ENCODE measurements at places on chromosomes 2 and 18.

DNA sequence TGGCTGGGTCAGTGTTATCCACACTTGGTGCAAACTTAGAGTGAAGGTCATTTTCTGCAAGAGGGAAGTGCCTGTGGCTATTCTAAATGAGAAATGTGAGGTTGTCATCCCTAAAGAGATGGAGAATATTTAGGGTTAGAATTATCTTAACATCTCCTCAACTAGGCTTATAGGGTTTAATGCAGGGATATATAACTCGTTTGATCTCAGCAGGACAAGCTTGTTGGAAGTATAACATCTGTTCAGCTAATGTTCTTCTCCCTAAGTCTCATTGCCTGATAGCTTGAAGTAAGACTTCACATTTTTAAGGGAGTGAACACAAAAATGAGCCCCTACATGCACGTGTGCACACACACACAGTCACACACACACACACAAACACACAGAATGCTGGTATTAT, 75.9 kb upstream of the NRXN1 start:
- no peak for DNase-seq

DNA sequence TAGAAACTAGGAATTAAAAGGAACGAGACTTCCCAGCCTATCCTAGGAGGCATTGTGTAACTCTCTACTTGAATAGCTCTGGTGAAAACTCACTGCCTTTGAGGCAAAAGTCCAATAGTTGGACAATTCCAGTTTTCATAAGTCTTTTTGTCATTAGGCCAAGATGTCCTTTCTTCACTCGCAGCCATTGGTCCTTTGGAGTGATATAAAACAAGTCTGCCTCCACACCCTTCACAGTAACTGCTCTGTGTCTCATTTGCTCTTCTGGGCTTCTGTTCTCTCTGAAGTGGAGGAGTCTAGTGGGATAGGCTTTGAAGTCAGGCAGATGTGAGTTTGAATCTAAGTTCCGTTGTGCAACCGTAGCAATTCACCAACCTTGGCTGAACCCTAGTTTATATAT, 28.2 kb downstream of the ANTXR1 start:
- no peak for DNase-seq

DNA sequence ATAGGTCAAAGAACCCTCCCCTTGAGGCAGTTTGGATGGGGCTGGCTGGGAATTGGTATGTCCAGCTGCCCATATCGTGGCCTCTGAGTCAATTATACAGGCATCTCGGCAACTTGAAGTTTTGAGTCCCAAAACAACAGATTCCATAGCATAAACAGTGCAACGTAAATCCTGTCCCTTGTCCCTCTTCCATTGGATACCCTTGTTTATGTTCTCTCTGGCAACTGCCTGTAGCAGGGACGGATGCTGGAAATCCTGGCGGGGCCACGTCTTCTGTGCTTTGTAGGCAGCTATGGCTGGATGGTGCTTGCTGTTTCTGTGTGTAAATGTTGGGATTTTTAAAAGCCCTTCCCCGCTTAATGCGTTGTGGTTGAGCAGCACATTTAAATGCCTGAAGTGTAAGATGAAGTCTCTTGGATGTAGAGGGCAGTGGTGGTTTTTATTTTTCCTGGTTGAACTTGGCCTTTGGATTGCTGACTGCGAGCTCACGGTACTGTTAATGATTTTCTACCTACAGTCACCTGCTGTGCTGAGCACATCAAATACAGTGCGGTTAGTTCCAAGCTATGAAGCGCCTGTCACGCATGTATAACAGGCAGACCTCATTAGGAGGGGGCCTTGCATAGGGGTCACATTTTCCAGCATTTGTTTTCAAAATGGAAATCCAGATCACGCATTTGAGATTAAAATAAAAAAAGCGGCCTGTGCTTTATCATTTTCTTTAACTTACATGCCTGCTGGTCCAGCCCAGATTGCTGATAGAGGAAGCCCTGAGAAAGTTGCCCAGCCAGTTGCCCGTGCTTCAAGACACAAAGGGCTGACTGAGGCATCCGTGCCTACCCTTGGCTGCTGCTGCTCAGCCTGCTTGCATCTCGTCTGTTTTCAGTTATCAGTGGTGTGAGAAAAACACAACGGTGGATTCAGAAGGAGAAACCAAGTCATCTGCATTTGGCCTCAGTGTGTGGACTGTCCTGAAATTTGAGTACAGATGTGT, 84.7 kb downstream of the NEDD4L start:
- no peak for DNase-seq

- no peak for DNase-seq
Measured at GRCh38 chr2:235950473-235950809, 217.7 kb downstream of the GBX2 start.

GRCh38 chr2:383888-384287, 96.0 kb upstream of the ALKAL2 start:
- no peak for DNase-seq

DNA sequence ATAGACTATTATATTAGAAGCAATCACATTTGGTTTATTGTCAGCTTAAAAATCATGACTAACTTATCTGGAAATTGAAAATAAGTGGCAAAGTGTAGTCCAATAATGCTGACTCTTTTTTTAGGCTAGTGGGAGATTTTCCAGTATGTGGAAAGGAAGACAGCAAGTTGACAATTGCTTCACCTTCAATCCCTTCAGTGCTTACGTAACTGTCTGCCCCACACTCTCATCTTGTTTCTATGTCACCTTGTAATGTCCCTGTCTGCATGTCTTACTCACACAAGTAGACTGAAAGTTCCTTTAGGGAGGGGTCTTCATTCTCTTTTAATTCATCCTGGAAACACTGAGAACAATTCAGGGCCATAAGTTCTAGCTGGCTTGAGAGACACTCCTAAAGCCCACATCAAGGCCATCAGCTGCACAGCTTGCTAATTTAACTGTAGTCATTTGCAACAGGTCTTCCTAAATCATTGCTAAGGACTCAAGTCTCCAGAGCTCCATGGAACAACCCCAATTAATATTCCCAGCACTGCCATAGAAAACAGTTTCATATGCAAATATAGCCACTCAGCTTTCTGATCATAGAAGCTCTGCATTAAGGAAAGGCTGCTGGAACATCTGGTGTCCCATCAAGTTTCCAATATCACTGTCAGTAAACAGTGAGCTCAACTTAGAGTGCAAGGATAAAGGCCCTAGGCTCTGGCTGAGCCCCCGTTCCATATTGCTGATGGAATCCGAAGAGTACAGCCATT, 230.5 kb downstream of the ETAA1 start:
- DNase-seq = no peak

- DNase-seq = no peak
Measured at GRCh38 chr2:33111002-33111446, 164.3 kb downstream of the LTBP1 start.

DNA sequence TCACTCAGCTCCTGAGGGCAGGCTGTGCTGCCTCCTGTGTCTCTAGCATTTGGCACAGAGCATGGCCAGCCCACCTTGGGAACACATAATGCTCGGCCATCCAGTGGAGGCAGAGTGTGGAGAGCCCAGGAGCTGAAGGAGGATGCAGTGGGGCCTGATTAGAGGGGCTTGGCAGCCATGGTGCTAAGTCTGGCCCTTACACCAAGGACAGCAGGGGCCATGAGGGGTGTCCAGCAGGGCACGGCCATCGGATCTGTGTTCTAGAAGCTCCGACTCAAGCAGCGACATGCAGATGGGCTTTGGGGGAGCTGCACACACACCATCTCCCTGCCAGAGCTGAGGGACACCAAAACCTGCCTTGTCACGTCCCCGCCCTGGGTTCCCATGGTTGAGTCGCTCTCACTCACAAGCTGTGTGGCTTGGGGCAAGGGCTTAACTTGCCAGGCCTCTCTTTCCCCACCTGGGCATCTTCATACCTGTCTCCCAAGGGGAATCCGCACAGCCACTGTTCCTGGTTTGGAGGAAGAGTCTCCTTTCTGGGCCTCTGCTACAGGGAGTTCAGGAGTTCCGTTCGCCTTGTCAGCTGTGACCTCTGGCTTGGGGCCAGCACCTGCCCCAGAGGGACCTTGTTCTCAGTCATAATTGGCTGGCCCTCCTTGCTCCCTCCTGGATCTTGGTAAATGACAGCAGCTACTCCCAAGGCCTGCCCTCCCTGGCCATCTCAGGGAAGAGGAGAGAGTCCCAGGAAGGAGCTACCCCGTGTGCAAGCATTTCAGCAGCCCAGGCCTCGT, 1.3 kb upstream of the TOGARAM2 start:
- no peak for DNase-seq

GRCh38 chr18:45161850-45162249, 453.4 kb upstream of the SLC14A2 start:
- DNase-seq = no peak

- DNase-seq = no peak
Measured at GRCh38 chr2:62657783-62658182, 47.7 kb upstream of the EHBP1 start.

GRCh38 chr18:59623456-59624368, 73.5 kb downstream of the CCBE1 start:
- DNase-seq = no peak

DNA sequence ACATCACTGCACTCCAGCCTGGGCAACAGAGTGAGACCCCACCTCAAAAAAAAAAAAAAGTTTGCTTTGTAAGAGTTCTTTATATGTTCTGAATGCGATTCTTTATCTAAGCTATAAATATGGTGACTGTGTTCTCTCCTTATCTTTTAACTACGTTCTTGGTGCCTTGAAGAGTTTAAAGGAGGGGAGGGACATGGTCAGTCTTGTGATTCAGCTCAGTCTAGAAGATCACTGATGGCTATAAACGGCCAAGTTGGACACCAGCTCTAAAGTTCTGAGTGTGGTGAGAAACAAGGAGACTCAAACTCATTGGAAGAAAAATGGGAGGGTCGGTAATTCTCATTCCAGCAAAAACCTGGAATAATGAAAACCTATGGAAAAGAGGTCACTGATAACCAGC, 128.4 kb upstream of the SEC11C start:
- no peak for DNase-seq

DNA sequence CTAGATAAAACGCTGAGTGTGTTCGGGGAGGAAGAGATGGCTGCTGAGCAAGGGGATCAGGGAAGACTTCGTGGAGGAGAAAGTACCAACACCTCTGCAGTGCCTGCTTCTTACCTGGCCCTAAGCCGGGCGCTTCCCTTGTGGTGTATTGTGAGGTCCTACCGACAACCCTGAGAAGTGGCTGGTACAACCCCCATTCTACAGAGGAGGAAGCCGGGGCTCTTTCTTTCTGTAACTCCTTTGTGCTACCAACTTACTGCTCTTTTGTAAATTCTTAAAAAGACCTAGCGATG, 96.9 kb downstream of the ARMC9 start:
- no peak for DNase-seq

- no peak for DNase-seq
Measured at GRCh38 chr2:191650896-191651773, 26.8 kb upstream of the NABP1 start.

- DNase-seq = no peak
Measured at GRCh38 chr18:43622024-43622423, 344.7 kb upstream of the SYT4 start.

DNA sequence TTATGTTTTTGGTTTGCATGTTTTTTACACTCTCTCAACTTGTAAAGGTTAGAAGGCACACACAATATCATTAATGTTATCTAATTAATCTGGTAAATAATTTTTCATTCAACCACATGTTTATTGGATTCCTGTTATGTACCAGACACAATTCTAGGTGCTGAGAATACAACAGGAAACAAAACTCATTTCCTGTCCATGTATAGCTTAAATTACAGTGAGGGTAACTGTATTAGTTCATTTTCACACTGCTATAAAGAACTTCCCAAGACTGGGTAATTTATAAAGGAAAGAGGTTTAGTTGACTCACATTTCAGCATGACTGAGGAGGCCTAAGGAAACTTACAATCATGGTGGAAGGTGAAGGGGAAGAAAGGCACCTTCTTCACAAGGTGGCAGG, 270.5 kb downstream of the TRIB2 start:
- DNase-seq = no peak

- DNase-seq = no peak
Measured at GRCh38 chr2:179571721-179572120, 289.7 kb downstream of the ZNF385B start.

DNA sequence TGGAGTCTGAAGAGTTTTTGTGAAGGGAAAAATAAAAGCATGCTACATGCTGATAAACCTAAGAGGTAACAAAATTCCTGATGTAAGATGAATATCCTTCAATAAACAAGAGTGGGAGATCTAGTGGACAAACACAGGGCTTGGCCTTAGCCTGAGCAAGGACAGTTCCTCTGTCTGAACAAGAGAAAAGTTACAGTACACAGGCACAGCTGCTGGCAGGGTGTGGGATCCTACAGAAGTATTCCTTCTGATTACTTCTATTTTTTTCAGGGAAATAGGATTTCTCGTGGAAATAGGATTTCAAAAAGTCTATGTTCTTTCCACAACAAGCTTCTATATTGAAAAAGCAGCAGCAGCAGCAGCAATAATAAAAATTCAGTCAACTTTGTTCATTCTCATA, 54.1 kb downstream of the NBAS start:
- DNase-seq = no peak

GRCh38 chr2:131077966-131078365, 15.3 kb downstream of the FAM168B start:
- no peak for DNase-seq

DNA sequence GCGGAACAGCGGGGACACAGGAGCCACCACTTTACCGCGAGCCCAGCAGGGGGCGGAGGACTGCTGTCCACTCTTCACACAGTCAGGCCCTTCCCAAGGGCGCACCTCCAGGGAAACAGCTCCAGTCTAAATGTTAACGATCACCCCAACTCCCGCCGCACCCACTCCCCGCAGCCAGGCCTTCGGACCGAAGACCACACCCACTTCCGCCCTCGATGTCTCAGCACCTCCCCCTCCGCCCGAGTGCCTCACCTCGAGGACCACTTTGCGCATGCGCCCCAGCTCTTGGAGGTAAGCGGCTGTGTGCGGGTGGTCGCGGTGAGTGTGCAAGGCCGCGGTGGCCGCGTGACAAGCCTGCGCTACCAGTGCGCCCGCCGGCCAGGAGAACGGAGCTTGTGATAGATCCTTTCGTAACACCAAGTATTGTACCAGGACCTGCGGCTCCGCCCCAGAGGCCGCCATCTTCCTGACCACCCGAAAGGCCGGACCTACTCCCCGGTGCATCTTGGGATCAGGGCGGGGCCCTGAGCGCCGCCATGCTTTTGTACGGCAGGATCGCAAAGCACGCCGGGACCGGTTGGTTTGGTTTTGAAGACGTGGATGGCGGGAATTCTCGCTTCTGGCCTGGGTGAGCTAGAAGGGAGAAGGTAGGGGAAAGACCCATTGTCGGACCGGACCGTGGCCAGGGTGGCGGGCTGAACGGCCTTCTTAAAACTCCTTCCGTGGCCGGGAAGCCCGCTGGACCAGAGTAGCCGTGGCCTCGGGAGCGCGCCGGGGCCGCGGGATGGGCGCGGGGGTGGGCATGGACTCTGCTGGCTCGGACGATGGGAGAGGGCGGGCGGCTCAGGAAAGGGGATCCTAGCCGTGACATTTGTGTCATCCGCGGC, at the start of the genes CENPO and PTRHD1:
TSS of gene CENPO (plus strand) at position 552 of the 887 bp plus-strand sequence. CDS start 495 bp downstream, outside the sequence.
TSS of gene PTRHD1 (minus strand) at position 518 of the 887 bp plus-strand sequence. CDS start at position 504, 14 bp downstream.
- DNase-seq = peak; percentile 98

- no peak for DNase-seq
Measured at GRCh38 chr2:112472547-112473263, 9.3 kb upstream of the TTL start.

GRCh38 chr2:55934337-55934736, 10.8 kb upstream of the EFEMP1 start:
- DNase-seq = no peak

GRCh38 chr2:222193328-222193983, 105.3 kb downstream of the PAX3 start:
- DNase-seq = no peak
